ENCODE measurements at places on chromosomes 2 and 18.

GRCh38 chr2:207257251-207258250 lies 91.8 kb upstream of the KLF7 start:
- no peak for DNase-seq

DNA sequence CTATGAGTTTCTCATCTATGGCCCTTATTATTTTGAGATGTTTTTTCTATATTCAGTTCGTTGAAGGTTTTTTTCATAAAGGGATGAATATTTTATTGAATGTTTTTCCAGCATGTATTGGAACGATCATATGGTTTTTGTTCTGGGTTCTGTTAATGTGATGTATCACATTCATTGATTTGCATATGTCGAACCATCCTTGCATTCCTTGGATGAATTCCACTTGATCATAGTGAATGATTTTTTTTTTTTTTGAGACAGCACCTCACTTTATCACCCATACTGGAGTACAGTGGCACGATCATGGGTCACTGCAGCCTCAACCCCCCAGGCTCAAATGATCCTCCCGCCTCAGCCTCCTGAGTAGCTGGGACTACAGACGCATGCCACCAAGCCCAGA lies 5.5 kb upstream of the NEMP2 start:
- no peak for DNase-seq

- no peak for DNase-seq
These were observed 678.3 kb downstream of the BCL11A start for GRCh38 chr2:59874971-59875755.

GRCh38 chr2:119823734-119824334 lies 64.1 kb downstream of the PTPN4 start:
- no peak for DNase-seq

DNA sequence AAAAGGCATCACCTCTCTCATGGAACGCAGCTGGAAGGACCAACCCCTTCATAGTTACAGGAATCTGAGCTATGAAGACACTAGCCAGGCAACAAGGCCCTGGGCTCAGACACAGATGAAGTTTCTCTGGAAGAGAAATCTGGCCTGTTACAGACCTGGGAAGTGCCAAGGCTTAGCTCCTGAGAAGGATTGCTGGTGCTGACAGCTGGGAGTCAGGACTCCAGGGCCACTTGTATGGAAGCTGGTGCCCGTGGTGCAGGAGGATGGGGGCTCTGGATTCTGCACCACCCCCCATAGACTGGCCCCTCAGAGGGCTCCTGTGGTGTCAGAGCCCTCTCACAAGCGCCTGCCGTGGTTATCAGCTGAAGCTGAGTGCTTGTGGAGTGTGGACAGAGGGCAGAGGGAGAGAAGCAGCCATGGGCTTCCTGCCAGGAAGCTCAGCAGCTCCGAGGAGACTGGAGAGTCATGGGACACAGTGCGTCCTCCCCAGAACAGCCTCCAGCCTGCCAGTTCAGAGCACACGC lies 87.3 kb upstream of the LCLAT1 start:
- DNase-seq = no peak

DNA sequence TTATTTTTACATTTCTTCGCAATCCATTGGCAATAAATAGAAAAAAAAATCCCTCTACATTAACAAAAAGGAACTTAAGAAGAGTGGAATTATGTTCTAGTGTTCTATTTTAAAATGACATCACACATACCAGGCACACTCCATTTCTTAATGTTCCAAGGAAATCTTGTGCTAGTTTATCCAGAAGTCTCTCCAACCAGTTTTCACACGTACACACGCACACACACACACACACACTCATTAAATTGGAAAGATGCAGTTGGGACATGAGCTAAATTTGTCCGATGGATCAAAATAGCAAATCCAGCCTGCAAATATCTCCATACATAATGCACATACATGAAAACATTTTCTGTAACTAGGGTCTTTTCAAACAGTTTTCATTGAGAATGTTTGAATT lies 78.3 kb downstream of the KCNJ3 start:
- DNase-seq = no peak

DNA sequence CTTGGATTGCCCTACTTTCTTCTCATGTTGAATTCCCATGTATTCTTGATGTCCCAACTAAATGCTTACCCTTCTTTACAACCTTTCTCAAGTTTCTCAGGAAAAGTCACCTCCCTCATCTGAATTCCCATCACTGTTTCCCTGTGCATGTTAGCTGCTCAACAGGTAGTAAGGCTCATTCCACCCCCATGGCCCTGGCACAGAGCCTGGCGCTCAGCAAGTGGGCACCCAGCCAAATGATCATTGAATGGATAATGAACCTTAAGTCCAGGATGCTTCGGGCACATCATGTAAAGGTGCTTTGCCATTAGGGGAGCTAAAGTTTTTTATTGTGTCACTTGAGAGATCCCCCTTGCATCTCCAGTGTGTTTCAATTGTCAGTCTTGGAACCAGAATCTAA lies 124.0 kb downstream of the PKP4 start:
- no peak for DNase-seq

GRCh38 chr2:38218591-38218991 lies 142.6 kb upstream of the CYP1B1 start:
- no peak for DNase-seq

DNA sequence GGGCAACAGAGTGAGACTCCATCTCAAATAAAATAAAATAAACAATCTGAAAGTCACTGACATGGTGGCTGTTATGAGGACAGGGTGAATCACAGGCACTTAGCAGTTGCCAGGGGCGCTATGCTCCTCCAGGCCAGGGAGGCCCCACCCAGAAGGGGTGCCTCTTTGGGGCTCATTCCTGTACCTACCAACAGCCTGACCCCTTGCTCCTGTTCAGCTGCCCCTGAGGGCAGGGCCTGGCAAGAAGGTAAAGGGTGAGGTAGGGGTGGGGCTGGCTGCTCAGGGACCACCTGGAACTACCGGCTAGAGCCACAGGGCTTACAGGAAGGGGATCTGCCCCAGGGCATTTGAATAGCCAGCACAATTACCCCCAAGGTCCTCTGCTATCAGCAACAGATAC lies 60.3 kb downstream of the INPP5D start:
- DNase-seq = no peak

DNA sequence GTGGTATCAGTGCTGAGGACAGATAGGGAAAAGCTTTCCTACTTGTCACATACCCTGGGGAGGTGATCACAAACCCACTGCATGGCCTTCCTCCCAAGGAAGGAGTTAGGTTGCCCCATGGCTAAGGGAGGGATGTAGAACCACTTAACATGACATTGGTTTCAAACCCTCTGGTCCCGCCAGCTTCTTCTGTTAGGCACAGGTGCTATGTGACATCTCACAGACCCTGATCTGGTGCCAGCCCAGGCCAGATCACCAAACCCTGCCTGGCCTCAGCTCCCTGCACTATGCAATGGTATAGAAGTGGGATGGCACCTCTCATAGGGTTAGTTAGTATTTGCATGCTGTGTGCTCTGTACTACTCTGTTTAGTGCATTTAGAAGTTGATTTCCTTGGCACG lies 58.0 kb downstream of the TCF7L1 start:
- DNase-seq = no peak

GRCh38 chr2:148667113-148667836 lies 22.7 kb downstream of the EPC2 start:
- DNase-seq = no peak

DNA sequence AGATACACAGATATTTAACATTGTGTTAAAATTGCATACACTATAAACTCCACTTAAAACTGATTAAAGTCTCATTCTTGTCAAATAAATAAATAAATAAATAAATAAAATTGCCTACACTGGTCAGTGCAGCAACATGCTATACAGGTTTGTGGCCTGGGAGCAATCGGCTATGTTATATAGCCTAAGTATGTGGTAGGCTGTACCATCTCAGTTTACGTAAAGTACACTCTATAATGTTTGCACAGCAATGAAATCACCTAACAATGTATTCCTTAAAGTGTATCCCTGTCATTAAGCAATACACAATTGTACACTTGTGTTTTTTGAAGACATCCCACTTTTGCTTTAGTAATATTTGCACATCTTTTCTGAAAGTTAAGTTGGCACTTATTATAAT lies 337.7 kb upstream of the SETBP1 start:
- no peak for DNase-seq

DNA sequence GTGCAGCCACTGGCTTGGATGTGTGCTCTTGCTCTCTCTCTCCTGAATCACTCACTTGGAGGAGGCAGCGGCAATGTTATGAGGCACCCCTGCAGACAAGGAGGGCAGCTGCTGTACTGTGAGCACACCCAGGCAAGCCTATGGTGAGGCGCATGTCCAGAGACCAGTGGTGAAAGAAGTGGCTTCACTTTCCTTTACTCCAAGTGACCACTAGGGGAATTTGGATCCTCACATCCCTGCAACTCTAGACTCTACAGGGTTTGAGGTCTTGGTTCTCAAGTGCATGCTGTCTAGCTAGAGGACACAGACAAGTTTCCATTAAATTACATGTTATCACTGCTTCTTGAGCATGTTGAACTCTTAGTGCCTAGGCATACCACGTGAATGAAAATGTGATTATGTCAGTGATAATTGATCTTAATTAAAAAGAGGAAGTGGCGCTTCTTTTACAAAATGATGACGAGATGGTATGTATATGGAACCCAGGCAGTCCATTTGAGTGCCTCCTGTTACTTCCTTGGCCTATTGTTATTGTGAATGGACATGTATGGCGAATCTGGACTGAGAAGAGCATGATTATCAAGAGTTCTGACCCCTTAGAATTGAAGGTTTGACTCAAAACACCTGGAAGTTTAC lies 181.0 kb upstream of the CDH2 start:
- DNase-seq = peak; percentile 26

DNA sequence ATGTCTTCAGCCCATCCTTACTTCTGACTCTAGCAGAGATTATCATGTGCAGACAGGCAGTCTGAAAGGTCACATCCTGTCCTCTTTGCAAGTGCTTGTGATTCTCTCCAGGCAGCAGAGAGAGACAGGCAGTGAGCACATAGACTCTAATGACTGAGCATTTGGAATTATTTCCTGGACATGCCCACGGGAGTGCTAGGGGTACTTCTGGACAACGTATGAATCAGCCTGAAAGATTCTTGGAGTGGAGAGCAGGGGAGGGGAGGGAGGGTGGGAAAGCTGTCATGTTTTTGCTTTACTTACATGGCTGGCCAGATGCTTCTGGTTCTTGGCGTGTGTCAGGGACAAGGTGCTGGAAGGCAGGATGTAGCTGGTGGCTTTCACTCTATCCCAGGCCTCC lies 150.6 kb downstream of the RIF1 start:
- DNase-seq = no peak

- DNase-seq = peak; percentile 81
These were observed 968 bp upstream of the RALBP1 start for GRCh38 chr18:9474108-9474982.

DNA sequence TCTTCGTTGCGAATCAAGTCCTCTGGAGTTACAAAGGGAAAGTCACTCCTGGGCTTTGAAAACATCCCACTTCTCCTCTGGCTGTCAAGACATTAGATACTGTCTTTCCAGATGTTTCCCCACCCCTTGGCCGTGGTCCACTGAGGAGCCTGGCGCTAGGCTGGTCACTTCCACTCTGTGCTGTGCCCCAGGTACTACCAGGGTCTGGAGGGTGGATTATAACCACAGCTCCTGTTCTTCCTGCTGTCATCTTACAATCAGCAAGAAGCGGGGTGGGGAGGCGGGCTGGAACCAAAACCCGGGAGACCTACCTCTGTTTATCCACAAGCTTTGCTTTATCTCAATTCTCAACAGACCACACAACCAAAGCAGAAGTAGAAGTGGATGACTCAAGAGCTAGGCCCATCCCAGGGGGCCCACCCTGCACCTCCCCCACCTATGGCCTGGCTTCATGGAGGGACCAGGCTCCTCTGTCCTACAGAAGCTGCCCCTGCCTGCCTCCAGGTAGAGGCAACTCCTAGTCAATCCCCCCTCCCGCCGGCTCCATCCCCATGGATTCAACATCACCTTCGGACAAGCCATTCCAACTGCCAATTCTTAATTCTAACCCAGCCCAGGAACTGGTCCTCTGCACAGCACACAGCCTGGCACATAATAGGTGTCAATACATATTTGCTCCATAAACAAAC lies 17.8 kb downstream of the SMAD7 start:
- DNase-seq = no peak

DNA sequence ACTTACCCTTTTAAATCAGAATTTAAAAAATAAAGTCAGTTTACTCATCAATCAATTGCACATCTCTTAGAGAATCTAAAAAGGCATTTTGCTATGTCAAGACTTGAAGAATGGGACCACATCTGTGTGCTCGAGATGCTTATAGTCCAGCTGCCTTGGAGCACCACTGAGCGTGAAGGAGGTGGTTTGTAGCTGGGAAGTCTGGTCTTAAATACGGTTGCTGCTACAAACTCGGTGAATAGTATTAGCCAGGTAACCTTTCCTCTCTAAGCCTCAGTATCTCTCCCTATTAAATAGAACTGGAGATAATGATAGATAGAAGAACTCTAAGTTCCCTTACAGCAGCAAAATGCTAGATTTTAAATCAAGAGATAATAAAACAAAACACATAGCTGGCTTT lies 289.7 kb downstream of the TRIB2 start:
- no peak for DNase-seq

GRCh38 chr18:79332646-79333045 lies 63.1 kb upstream of the NFATC1 start:
- DNase-seq = no peak

GRCh38 chr2:166060191-166060590 lies 67.6 kb downstream of the SCN1A start:
- DNase-seq = no peak

DNA sequence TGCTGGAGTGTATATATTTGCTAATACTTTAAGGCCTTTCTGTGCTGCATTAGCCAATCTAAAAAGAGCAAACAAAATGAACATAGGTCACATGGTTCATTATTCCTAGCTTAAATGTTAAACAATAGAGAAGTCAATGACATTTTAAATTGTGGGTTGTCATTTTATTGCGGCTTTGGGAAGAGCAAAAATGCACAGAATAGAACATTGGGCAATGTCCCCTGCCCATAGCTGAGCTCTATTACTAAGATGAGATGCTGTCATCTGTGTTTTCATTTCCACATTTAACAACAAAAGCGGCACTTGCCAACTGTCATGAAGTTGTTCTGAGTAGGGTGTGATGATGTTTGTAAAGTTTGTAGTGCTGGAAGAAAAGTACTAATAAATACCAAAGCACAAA lies 3.2 kb upstream of the VAPA start:
- no peak for DNase-seq

DNA sequence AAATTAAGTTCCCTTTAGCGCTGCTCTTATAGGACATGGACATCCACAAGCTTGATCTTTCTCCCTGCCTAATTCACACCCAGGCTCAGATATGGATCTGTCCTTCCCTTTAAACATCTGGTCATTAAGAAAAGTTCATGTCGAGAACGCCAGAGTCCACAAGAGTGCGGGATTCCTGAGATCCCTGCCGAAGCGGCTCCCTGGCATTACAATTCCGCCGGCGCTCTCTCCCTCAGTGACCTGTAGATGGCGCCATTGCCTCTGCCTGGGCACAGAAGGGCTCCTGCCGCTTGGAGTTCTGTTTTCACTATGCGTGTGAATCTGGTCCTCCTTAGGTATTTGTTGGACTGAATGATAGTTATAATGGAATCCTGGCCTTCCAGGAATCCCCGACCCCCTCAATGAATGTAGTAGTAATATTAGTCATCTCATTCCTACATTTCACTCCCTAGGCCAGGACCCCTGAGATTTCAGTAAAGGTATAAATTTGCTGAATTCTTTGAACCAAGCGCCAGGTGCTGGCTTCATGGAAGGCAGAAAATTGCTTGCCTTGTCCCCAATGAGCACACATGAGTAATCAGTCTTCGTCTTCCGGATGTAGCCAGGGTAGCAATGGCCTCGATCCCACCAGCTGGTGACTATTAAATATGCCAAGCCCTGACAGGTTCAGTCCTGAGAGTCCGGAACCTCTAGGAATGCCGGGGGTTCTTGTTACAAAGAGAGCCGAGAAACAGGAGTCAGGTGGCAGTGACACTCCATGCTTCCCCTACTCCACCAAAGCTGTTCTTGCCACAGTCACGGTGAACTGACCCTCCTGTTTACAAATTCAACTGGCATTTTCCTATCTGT lies 26.4 kb upstream of the CD207 start:
- peak; percentile 77 for DNase-seq

Measured in HuH-7 (cell line).